ENCODE measurements at places on chromosomes 2 and 18.

DNA sequence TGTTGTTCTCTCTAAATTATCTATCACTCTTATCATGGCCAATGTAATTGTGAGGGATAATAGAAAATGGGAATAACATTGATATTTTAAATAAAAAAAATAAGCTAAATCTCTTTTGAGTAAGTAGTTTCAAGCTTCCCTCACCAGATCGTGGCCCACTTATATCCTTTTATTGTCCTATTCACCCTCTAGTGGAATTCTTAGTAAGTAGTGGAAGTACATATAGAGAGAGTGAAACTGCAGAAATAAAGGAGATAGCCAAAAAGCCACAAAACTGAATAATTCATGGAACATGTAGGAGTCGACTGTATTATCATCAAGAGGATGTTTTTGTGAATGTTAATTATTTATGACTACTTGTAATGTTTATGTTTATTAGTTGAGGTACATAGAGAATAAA lies 66.1 kb upstream of the DTNA start:
- DNase-seq, result no peak

DNA sequence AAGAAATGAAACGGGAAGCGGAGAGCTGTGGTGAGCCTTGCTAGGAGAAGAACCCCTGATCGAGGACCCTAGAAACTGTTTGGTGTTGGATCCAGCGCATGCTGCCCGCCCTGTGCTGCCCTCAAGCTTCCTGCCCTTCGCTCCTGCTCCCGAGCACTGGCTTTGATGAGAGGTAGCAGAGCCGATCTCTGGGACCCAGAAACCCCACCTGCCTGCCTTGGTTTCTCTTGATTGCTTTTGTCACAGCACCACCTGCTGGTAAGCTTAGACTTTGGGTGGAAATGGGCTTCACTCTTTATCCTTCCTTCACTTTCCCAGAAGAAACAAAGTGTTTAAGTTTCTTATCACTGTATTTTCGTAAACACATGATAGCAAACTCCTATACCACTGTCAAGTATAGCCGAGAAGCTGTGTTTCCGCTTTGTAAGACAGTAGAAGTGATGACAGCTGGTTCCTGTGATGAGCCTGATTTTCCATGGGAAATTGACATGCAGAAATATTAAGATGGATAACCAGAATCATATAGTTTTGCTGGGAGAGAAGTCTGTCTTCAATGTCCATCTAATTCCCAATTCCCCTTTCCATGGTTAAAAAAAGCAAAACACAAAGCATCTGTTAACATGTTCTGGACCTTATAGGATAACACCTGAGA lies 267.4 kb downstream of the PHLPP1 start:
- no peak for DNase-seq

DNA sequence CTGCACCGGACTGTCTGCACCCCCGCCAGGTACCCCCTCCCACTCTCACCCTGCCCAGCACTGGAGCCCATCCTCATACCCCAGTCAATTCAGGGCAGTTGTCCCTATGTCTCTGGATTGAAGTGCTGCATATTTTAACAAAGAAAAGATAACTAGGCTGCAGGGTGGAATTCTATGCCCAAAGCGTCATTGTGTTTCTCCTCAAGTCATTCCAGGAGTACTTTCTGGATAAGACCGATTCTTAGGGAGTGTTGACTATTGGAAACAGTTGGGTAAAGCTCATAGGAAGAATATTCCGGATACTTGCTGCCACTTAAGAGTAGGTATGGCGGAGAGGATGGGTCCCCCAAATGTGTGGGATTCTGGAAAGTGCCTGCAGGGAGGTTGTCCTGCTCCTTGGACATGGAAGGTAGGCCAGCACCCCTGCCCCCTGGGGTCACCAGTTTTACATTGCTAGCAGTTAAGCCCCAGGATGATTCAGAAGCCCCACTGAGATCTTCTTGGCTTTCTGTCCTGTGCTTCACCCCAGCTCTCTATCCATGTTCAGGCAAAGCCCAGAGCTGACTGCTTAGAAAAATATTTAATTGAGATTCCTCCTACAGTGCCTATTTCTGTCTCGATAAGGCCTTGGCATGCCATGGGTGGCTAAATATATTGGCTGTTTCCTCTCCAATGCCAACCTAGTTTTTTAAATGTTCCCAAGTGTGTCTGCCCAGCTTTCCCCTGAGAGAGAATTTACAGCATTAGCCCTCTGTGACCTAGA lies 48.2 kb downstream of the RPL37A start:
- no peak for DNase-seq

- peak; percentile 76 for DNase-seq
Observed at GRCh38 chr2:239223310-239224198, 177.3 kb downstream of the HDAC4 start.

- no peak for DNase-seq
Observed at GRCh38 chr2:73935641-73936040, 9.0 kb downstream of the DGUOK start.

DNA sequence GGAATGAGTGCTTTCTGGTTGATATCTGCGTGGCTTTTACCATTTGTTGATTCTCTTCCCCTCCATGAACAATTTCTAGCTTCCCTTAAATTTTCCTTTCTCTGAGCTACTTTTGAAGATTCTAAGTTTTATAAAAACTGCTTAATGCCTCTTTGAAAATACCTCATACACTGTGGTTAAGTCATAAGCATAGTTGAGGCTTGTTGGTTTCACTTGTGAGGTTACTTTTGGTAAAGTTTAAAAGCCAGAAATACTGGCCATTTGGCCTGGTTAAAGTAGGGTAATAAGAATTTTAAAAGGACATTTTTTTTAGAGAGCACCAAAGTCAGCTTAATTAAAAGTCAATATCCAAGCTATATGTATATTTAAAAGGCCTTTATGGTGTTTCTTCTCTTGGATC lies 21.3 kb upstream of the CAPN13 start:
- DNase-seq, result no peak

Measured in retinal pigment epithelial cell (primary cell).